GM12878 (cell line): ENCODE measurements at places on chromosomes 5 and 9. TPM values are rescaled to one million over a fixed set of nuclear protein-coding genes. Genes with fewer than 3 reads are reported as not detected.

GRCh38 chr9:136713550-136713949 is 1.2 kb downstream of the DIPK1B start:
- no peak for DNase-seq

DNA sequence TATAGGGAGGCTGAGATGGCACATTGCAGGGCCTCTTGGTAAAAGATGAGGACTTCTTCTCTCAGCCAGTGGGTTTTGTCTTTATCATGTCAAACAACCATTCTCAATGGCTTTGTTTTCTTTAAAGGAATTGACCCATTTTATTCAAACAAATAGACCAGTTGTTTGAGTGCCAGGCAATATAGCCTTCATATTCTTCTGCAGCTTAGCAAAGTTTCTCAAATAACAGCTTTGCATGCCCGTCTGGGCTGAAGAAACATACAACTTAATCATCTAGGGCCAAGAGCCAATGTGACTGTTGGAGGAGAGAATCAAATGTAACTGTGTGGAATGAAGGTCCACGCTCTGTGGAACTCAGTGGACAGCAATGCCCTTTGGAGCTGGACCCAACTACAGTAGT is 57.4 kb upstream of the ADRA1B start:
- DNase-seq, result no peak

GRCh38 chr9:123727332-123727731 is 202.6 kb downstream of the DENND1A start:
- no peak for DNase-seq

GRCh38 chr9:126975327-126976220 is 61.0 kb downstream of the RALGPS1 start:
- no peak for DNase-seq

DNA sequence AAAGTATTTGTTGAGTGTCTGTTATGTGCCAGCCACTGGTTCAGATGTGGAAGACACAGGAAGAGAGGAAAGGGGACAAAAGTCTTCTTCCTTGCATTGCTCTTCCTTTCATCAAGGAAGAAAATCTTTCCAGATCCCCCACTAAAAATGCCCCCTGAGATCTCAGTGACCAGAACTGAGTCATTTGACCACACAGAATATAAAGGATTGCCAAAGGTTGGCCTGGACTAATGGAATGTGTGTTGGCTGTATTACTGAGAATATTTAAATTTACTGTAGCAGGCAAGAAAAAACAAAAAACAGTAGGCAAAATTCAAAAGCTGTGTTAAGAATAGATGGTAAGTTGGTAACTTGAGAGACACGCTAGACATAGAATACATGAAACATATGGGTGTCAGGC is 10.0 kb upstream of the SEPTIN8 start:
- no peak for DNase-seq

- no peak for DNase-seq
These were observed 202.8 kb upstream of the MRPS30 start for GRCh38 chr5:44605926-44606325.

DNA sequence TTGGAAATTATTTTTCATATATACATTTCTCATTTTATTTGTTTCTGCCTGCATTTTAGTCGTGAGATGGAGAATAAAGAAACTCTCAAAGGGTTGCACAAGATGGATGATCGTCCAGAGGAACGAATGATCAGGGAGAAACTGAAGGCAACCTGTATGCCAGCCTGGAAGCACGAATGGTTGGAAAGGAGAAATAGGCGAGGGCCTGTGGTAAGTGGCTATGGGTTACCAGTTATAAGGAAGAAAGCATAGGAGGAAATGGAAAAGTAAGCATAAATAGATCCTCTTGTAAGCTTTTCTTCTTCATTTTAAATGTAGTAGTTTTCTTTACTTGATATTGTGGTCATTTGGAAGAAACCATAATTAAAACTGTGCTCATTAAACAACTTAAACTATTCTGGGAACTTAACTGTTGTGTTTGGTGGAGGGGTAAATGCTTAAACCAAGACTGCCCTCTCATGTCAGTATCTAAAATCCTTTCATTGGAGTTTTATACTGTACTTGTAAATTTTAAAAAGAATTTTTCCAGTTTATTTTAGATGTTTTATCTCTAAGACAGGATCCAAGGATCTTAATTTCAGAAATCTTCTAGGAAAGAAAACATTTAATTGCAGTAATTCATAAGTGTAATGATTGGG is 41.3 kb downstream of the MAP3K1 start:
- no peak for DNase-seq

- no peak for DNase-seq
These were observed 399 bp upstream of the FBN2 start for GRCh38 chr5:128538250-128539037.

- DNase-seq, result no peak
These were observed 63.8 kb upstream of the RNF130 start for GRCh38 chr5:180135128-180135955.

DNA sequence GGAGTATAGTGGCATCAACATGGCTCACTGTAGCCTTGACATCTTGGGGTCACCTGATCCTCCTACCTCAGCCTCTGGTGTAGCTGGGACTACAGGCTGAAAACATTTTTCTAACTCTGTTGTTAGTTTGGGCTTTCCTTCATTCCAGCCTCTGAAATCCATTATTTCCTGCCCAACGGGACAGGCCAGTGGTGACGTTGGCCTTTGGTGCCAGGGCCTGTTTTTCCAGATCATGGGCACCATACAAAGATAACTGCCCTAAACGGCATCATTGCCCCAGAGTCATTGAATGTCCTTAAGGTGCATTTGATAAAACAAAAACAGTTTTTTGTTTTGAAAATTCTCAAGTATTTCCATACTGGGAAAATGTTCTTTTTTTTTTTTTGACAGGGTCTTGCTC is 32.1 kb downstream of the PIK3R1 start:
- no peak for DNase-seq

- no peak for DNase-seq
These were observed 1.1 kb upstream of the SPIN1 start for GRCh38 chr9:88387036-88387551.

DNA sequence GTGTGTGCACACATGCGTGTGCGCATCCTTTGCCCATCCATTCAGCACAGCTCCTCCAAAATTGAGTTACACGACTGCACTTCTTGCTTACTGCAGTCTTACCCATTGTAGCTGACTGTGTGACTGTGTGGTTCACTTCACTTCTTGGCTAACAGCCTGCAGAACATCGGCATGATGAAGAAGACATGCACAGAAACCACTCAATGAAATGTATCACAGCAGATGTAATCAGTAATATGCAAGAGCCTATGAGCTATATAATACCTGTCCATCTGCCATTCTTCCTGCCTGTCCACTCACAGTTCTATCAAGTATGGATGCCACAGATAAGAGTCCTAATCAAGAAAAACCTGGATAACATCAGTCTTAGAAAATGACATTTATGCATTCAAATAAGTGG is 83.9 kb downstream of the TRPM3 start:
- no peak for DNase-seq

- DNase-seq, result no peak
These were observed 139.8 kb downstream of the IRX2 start for GRCh38 chr5:2611659-2612058.

DNA sequence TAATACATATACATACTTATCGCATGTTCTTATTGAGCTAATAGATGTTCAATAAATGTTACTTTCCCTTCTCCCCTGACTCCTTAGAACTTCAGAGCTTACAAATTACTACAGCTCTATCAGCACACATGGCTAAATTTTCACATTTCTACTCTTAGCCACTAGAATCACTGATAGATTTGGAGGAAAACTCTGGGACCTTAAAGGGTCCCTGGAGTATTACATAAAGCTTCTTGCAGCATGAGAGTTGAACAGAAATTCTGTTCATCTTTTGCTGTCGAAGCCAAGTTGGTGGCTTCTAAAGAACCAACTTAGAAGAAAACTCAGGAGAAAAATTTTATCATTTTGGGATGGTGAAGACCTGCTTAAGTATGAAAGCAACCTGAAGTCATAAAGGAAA is 15.5 kb downstream of the B4GALT1 start:
- DNase-seq, result no peak

DNA sequence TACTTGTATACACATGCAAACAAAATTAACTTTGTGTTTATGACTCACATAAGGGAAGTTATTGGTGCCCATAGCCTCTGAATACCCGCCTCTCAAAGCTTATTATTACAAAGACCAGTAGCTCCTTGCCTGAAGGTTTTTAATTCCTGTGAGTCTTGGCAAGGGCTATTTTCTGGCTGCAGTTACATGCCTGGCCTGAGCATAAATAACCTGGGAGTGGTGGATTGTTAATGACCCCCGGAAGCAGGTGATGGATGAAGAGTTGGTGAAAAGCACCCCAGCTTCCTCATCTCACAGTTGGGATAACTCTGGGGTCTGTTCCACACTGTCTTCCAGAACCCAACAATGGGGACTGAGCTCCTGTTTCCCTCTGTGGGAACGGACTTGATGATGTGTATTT is 594.5 kb downstream of the PDE4D start:
- no peak for DNase-seq

DNA sequence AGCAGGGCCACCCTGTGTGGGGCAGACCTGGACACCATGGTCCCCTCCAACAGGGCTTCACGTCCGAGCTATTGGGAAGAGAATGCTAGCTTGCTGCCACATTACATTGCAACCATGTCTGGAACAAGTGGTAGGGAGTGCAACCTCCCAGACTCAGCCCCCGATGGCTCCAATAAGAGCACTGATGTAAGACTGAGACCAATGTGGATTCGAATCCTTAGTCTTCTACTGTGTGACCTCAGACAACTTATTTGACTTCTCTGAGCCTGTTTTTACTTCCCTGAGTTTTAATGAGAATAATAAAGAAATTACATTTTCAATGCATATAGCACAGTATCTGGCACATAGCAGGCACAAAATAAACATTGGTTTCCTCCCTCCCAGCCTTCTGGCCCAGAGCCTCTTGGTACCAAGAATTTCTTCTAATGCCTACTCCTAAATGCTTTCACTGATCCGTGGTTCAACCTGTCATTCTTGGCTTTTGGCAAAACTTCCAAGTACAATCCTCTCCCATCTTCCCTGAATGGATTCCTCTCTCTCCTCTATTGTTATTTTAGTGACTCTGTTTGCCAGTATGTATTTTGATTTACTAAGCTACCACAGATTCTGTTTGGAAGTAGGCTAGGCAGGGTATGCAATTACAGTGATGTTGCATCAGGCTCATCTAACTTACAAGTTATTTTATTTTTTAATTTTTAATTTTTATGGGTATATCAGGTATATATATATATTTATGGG is 34.6 kb upstream of the COL15A1 start:
- DNase-seq, result no peak

- DNase-seq, result no peak
These were observed 205.4 kb downstream of the SPATA31A6 start for GRCh38 chr9:42388846-42389245.

GRCh38 chr5:112005623-112005930 is 248.6 kb upstream of the NREP start:
- no peak for DNase-seq

Gene ESM1
- not detected in 2 replicates for polyA plus RNA-seq

Gene F12
- polyA plus RNA-seq, result 9.7 and 11.3 TPM in 2 replicates

Gene DDX4
- not detected in 2 replicates for polyA plus RNA-seq

Gene FAM153A
- not detected in 2 replicates for polyA plus RNA-seq

Gene ADAMTS12
- 12.3 and 13.9 TPM in 2 replicates for polyA plus RNA-seq

Gene IFNA21
- not detected in 2 replicates for polyA plus RNA-seq

Gene CDKN2B-AS1
- 0.66 and 0.78 TPM in 2 replicates for polyA plus RNA-seq

Gene LHFPL2
- polyA plus RNA-seq, result 5.2 and 7.0 TPM in 2 replicates

Gene GLRA1
- not detected in 2 replicates for polyA plus RNA-seq

Gene TAS2R1
- not detected in 2 replicates for polyA plus RNA-seq

Gene RHOBTB3
- polyA plus RNA-seq, result 5.0 and 8.7 TPM in 2 replicates

Gene TEX48
- polyA plus RNA-seq, result not detected in 2 replicates

Gene HK3
- polyA plus RNA-seq, result not detected in 2 replicates

Gene SPATA31C1
- not detected in 2 replicates for polyA plus RNA-seq

Gene GPSM1
- 0.07 TPM in 1 of 2 replicates, not detected in the other for polyA plus RNA-seq

Gene IL9
- not detected in 2 replicates for polyA plus RNA-seq
